ENCODE measurements at places on chromosomes 4 and X. TPM values are rescaled to one million over a fixed set of nuclear protein-coding genes. Genes with fewer than 3 reads are reported as not detected.

DNA sequence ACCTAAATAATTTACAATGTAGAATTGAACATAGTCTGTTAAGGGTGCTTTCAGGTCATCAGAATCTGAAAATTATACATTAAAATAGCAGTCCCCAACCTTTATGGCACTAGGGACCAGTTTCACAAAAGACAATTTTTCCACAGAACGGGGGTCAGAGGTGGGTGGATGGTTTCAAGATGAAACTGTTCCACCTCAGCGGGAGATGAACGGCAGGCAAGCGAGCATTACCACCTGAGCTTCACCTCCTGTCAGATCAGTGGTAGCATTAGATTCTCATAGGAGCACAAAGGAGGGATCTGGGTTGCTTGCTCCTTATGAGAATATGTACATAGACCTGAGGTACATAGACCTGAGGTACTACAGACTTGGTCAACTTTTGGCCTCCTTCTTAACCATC is 29.0 kb downstream of the LRBA start:
- H3K4me3 ChIP-seq, result no peak overlapping the region
- H3K4me1 ChIP-seq, result no peaks in the 10 kb centered on the region
- DNase-seq, result no peak
- no peaks in the 10 kb centered on the region for H3K27me3 ChIP-seq
- H3K27ac ChIP-seq, result no peak overlapping the region

WWC2 gene
- total RNA-seq, result 42.3 TPM

TBL1X gene
- total RNA-seq, result 17.6 TPM

- DNase-seq, result no peak
- no peak overlapping the region for H3K27ac ChIP-seq
- H3K36me3 ChIP-seq, result no peaks in the 10 kb centered on the region
- no peak overlapping the region for H3K4me3 ChIP-seq
- H3K4me1 ChIP-seq, result peaks cover 8% of the 10 kb centered on the region
- no peaks in the 10 kb centered on the region for H3K27me3 ChIP-seq
These were observed 106.7 kb upstream of the PRKX start for GRCh38 chrX:3820167-3820566.

DNA sequence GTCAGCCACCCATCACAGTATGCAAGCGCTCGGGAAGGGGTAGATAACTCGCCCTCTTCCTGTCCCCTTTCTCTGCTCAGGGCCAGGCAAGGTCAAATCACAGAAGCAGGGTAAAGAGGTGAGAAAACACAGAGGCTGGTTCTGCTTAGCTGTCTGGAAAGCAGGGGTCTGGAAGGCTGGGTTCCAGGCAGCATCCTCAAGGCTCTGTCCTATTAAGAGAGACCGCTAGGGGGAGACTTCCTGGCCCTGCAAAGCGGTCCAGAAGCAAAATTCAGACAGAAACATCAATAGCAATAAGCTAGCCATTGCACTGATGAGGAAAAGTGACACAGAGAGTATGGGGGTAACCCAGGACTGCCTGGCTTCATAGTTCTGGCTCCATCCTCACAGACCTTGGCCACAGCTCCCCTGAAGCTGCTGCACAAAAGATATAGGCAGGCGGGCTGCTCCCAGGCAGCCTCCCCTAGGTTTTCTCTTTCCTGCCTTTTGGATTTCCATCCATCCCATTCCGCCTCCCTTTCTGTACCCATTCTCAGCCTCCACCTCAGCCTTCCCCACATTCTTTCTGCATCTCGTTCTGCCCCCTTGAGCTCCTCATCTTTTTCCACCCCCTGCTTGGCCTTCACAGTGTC is 308.5 kb downstream of the EVC2 start:
- no peak overlapping the region for H3K27ac ChIP-seq
- no peaks in the 10 kb centered on the region for H3K36me3 ChIP-seq
- H3K4me3 ChIP-seq, result no peak overlapping the region
- no peaks in the 10 kb centered on the region for H3K4me1 ChIP-seq
- peaks cover 27% of the 10 kb centered on the region for H3K27me3 ChIP-seq

ODAPH gene
- total RNA-seq, result not detected

GRCh38 chr4:32988165-32988811 is 2268.1 kb downstream of the PCDH7 start:
- no peak overlapping the region for H3K4me3 ChIP-seq
- no peaks in the 10 kb centered on the region for H3K27me3 ChIP-seq
- DNase-seq, result no peak
- no peaks in the 10 kb centered on the region for H3K4me1 ChIP-seq
- H3K36me3 ChIP-seq, result no peaks in the 10 kb centered on the region

SHROOM4 gene
- 1.1 TPM for total RNA-seq
